ENCODE measurements at places on chromosomes 7 and 10. TPM values are rescaled to one million over a fixed set of nuclear protein-coding genes. Genes with fewer than 3 reads are reported as not detected.

- DNase-seq, result no peak
Measured at GRCh38 chr10:50541921-50542320, 81.8 kb downstream of the SGMS1 start.

DNA sequence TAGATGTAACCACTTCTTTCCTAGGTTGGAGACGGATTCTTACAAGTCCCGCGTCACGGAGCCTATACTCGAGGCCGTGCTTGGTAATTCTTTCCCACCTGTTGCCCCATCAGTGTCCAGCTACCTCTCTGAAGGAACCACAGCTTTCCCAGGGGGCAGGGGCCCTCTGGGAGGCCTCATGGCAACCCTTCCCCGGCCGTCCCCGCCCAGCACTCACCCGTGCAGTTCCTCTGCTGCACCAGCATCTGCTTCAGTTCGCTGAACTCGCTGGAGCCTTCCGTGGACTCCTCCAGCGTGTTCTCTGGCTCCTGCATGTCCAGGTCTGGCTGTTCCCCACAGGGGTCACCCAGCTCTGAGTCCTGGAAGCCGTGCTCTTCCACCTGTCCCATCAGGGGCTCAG lies 24.5 kb downstream of the ZNF777 start:
- DNase-seq, result no peak

The FBXO24 gene
- 0.74 TPM for total RNA-seq

DNA sequence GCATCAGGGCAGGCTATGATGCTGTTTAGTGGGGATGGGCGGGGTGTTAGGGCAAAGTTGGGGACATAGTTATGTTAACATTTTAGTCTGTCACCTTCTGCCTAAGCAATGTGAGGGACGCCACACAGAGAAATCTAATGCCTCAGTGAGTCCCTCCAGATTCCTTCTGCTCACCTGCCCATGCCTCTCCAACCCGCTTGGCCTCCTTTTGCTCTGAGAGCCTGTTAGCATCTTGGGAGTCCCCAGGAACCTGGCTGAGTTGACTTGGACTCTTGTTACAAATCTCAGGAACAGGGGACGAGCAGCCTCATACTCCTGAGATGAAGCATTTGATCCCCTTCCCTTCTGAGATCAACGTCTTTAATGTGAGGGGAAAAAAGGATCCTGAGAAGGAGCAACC lies 336.8 kb downstream of the CCSER2 start:
- DNase-seq, result no peak

DNA sequence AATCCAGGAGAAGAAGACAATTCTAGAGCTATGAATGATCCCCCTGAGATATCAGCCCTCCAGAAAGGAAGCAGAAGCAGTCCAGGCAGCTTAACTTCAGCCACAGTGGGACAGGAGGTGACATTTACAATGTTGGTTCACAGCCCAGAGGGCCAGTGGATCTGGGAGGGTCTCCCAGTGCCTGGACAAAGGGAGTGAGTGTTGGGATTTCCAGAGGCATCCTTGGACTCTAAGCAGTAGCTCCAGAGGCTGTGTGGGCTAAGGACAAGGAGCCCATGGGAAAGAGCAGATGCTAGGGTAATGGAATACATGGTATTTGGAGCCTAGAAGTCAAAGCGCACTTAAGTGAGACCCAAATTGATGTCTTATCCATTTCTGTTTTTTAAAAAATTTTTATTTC lies 97.4 kb upstream of the NUPR2 start:
- DNase-seq, result no peak

GRCh38 chr10:102246261-102246660 lies 929 bp downstream of the GBF1 start:
- no peak for DNase-seq

The COBL gene
- total RNA-seq, result not detected

DNA sequence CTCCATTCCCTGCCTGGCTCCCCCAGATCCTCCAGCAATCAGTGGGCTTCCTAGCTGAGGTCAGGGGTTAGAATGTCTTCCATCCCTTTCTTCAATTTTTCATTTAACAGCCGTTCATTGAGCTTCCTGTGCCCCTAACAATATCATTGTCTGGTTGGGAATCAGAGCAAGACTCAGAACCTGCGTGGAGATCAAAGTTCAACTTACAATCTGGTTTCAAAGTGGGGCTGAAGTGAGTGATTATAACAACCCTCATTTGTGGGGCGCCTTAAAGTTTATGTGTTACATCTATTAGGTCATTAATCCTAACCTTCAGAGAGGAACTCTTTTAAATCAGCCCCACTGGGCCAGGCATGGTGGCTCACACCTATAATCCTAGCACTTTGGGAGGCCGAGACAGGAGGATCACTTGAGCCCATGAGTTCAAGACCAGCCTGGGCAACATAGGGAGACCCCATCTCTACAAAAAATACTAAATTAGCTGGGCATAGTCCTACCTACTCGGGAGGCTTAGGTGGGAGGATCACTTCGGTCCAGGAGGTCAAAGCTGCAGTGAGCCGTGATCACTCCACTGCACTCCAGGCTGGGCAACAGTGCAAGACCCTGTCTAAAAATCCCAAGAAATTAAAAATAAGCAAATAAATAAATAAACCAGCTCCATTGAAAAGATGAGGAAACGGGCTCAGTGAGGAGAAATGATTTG lies 45.4 kb upstream of the SLF2 start:
- DNase-seq, result no peak

DNA sequence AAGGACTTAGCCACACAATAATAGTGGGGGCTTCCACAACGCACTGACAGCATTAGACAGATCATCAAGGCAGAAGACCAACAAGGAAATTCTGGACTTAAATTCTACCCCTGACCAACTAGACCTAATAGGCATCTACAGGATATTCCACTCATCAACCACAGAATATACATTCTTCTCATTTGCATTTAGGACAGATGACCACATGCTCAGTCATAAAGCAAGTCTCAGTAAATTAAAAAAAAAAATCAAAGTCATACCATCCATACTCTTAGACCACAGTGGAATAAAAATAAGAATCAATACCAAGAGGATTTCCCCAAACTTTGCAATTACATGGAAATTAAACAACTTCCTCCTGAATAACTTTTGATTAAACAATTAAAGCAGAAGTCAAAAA lies 155.9 kb downstream of the CDK14 start:
- no peak for DNase-seq

The RTKN2 gene
- 0.49 TPM for total RNA-seq

DNA sequence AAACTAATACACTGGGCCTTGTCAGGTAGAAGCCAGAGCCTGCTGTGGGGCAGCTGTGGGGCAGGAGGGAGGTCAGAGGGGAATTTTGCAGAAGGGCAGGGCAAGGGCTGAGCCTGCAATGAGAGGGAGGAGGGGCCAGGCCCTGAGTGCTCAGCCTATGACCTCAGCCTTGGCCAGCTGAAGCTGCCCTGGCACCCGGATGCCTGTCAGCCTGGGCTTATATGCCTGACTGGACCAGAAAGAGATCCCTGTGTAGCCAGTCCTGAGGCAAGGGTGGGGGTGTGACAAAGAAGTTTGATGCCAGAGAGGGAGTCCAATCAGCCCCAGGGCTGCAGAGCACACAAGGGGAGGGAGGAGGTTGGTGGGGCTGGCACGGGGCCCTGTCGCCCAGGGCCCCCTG lies 22.3 kb upstream of the PRRT4 start:
- DNase-seq, result no peak

The GALNT17 gene
- not detected for total RNA-seq

DNA sequence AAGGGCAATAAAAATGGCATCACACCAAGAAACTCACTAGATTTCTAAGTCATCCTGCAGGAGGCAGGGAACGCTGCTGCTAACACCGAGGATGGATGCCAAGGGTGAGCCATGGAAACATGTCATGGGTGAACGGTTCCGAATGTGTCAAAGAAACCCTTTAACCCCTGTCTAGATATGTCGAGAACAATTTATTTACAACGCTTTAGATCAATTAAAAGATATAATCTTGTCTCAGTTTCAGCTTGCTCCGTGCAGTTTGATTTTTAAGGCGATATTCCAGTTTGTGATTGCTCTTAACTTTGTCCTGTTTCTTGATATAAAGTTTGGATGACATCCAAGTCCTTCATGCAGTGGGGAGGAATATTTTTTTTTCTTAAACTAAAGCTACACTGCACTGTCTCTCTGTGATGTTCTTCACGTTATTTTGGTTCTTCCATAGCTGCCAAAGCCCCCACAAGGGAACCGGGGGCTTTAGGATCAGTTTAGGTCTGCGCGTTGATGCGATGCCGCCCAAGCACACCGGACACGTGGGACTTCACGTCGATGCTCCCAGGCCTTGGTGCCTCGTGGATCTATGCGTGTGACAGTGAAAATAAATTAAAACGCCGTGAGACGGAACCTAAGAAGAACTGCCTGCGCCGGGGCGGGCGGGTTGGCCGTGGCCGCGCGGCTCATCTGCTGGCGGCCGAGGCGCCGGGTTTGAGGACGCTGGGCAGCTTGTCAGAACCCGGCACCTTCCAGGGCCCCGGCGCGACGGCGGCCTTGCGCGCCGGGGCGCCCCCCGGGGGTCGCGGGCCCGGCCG lies 220.3 kb downstream of the PHTF2 start:
- no peak for DNase-seq

DNA sequence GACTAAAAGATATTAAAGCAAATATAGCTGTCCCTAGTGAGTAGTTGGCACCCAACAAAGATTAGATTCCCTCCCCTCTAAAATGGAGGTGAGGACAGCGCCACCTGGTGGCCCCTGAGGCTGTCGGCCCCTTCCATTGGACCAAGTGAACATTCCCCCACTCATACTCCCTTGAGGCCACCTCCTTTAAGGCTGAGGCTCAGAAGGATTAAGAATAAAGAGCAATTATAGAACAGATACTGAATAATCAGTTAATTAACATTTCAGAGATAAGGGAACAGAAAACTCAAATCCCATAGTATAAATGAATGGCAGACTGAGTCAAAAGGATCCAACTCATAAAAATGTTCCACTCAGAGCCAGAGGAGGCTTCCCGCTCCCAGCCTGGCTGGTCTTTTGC lies 130.4 kb upstream of the GHITM start:
- DNase-seq, result no peak

The PYROXD2 gene
- total RNA-seq, result 4.0 TPM

DNA sequence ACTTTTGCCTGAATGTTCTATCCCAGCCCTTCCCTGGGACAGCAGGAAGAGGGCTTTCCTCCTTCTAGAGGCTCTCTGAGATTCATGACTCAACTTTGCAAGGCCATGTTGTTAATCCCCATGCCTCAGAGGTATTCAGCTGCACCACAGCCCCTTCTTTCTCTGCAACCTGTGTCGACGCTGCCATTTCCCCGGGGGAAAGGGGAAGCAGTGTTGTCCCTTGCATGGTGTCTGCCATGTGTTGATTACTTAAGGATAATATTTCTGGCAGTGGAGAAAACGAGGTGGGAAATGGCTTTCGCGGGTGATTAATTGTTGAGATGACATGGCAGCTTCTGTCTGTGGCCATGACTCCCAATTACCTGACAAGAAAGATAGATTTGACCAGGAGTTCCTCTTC lies 133.1 kb downstream of the SORCS3 start:
- DNase-seq, result no peak

DNA sequence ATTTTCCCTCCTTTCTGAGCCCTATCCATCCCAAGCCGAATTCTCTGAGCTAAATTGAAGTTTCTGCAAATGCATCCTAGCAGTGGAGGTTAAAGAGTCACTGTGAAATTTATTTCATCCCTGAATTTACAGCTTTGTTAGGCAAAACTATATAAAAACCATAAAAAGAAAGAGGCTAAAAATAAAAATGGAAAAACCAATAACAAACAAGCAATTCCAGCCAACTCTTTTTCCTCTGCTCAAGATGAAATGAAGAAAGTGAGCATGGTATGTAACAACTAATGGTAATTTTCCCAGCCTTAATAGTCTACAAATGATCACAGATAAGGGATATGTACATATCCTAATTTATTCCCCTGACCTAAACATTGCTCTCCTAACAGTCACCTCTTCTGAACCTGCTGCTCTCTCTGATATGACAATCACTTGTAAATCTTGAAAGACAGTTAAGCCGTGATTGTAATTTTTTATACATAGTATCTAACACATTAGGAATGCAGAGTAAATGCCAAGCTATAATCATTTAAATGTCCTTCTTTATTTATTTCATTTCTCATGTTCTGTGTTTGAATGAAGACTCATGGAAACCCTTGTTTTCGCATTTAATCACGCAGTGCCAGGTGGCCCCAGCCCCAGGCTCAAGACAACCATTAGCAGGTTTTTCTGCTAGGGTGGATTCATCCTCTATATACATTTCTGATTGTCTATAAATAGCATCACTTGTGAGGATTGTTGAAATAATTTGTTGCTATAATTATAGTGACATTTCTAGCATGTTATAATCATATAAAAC lies 48.6 kb upstream of the NRP1 start:
- no peak for DNase-seq

The WDR86 gene
- total RNA-seq, result not detected

The EPDR1 gene
- 4.8 TPM for total RNA-seq

The CDC123 gene
- 208 TPM for total RNA-seq

The ARL3 gene
- total RNA-seq, result 6.4 TPM

DNA sequence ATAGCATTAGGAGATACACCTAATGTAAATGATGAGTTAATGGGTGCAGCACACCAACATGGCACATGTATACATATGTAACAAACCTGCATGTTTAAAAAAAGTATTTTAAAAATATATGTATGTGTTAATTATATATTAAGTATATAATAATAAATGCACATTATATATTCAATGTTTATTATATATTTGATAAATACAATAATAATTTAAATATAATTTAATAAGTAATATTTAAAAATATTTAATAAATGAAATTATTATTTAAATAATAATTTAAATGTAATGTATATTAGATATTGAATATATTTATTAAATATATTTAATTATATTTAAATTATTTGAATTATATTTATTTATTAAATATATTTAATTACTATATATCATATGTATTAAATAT lies 661.3 kb upstream of the COBL start:
- no peak for DNase-seq

- no peak for DNase-seq
Measured at GRCh38 chr10:121721257-121721656, 123.0 kb upstream of the FGFR2 start.

GRCh38 chr10:128059982-128060293 lies 66.3 kb downstream of the MKI67 start:
- DNase-seq, result no peak

The SLC18A3 gene
- total RNA-seq, result not detected

DNA sequence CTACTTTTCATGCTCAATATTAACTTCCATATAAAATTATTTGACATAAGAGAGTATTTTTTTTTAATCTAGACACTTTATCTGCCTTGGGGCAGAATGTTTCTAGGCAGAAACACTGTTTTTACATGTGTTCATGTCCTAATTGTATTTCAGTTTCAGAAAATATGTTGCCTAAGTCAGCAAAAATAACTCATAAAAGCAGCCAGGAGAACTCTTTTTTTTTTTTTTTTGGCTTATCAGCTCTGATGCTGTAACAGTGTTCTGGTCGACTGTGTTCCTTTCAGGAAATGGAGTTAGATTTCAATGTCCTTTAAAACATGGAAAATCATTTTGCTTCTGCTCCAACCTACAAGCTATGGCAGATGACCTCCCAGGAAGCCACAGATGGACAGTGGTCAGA lies 63.2 kb upstream of the OPALIN start:
- no peak for DNase-seq

The PVRIG gene
- total RNA-seq, result not detected

The SOSTDC1 gene
- total RNA-seq, result not detected

The HNRNPH3 gene
- 64.6 TPM for total RNA-seq

GRCh38 chr7:146002008-146002407 lies 114.6 kb upstream of the CNTNAP2 start:
- DNase-seq, result no peak

- no peak for DNase-seq
Measured at GRCh38 chr10:3067859-3068179, 471 bp downstream of the PFKP start.

The PALD1 gene
- 90.4 TPM for total RNA-seq

The DNAJC12 gene
- 0.13 TPM for total RNA-seq

GRCh38 chr10:98778277-98778759 lies 331.6 kb upstream of the HPS1 start:
- DNase-seq, result no peak

The MORN4 gene
- total RNA-seq, result 3.9 TPM

The ABCF2 gene
- 78.8 TPM for total RNA-seq

Data from pulmonary artery endothelial cell (primary cell).